ENCODE measurements at places on chromosomes 6 and 20. TPM values are rescaled to one million over a fixed set of nuclear protein-coding genes. Genes with fewer than 3 reads are reported as not detected.
A peak's percentile ranks its signal among the peaks of the same experiment; 100 is the strongest.

DNA sequence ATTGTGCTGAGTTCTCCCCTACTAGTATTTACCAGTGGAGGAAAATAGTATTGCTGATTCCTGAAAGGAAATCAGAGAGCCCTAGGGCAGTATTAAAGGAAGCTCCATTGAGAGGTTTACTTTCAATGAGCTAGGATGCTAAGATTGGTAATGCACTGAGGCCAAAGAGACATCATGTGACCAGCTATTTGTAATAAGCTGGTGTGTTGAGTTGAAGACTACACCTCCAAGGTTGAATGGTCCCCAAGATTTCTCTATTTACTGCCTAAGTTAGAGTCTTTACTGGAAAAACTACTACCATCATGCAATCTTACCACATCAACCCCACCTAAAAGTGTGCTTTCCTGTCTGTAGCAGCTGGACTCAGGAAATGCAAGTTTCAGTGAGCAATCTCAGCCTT lies 151.5 kb upstream of the GJE1 start:
- DNase-seq, result no peak

GRCh38 chr6:3229566-3230178 lies 2.2 kb upstream of the TUBB2B start:
- DNase-seq, result peak; percentile 16

- peak; percentile 93 for DNase-seq
Observed at GRCh38 chr6:17863901-17864754, 123.3 kb downstream of the KIF13A start.

GRCh38 chr6:163296835-163297519 lies 117.5 kb upstream of the QKI start:
- DNase-seq, result no peak

- DNase-seq, result peak; percentile 95
Observed at GRCh38 chr6:151067684-151068596, 171.8 kb upstream of the AKAP12 start.

- DNase-seq, result peak; percentile 85
Observed at GRCh38 chr6:16316741-16317251, 78.4 kb downstream of the GMPR start.

DNA sequence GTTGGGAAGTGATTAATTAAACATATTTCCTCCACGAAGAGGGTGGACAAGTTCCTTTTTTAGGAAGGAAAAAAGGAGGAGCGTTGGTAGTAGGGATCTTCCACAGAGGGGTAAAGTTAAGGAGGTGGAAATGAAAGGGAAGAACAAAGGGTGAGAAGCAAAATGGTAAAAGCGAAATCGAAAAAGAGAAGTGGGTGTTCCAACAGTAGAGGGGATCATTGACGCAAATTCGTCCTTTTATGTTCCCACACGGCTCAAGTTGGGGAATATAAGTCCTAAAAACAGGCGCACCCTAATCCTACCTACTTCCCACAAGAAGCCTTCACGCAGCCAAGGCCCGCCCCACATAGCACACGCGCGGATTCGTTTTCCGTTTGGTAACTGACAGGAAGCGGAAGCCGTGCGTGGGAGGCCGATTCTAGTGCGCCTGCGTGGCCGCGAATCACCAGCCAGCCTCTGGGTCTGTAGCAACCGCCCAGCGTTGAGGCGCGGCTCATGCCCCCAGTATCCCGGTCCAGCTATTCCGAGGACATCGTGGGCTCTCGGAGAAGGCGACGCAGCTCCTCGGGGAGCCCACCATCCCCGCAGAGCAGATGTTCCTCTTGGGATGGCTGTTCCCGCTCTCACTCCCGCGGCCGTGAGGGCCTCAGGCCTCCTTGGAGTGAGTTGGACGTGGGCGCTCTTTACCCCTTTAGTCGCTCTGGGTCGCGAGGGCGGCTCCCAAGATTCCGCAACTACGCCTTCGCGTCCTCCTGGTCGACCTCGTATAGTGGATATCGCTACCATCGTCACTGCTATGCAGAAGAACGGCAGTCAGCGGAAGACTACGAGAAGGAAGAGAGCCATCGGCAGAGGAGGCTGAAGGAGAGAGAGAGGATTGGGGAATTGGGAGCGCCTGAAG lies at the start of gene NKAPL:
Gene NKAPL, plus strand, starts transcription at position 421 of the 901 bp plus-strand sequence. Its CDS starts 75 bp downstream, at position 496.
- DNase-seq, result peak; percentile 91

DNA sequence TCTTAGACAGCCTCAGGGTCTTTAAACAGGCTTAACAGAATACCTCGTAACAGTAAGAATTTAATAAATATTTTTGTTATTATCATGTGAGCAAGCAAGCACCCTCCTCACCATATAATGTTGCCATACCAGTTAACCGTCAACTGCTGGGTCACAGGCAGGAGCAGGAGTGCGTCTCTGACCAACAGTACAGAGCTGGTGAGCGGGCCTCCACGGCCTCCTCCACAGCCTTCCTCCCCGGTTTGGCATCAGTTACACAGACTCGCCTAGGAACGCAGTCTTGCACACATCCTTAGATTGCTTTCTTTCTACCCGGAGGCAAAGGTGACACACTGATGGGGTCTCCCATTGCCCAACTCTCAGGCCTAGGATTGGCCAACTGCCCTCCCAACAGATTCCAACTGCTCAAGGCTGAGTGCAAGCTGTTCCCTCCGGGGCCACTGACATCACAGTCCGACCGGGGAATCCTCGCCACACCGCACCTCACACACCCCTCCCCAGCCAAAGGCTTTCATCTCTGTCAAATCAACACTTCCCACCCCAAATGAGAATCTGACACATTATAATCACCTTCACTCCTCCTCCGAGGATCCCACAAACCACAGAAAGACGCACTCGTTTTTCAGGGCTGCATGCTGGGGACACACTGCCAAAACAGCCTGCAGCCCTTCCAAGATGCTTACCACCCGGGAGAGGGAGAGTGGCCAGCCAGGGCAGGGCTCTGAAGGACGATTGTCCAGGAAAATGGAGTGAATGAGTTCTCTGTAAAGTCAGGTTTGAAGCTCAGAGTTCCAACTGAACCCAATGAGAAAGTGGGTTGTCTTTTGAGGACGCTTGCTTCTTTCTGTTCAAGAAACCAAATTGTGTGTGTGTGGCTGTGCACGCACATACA lies 63.2 kb downstream of the PDE10A start:
- no peak for DNase-seq

DNA sequence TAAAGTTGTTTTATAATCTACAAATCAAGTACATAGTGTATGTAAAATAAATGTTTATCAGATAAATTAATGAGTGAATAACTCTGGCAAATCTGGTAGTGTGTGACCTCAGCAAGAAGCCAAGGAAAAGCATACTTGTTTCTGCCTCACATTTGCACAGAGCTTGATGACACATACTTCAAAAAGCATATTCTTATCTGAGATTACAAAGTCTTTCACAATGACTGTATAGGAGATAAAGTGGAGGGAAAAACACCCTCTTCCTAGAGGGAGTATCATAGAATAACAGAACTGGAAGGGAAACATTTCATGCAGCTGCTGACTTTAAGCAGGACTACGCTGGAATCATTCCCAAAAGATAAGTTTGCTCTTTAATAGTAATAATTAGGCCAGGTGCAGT lies 28.1 kb upstream of the AKAP7 start:
- DNase-seq, result peak; percentile 60

GRCh38 chr20:51871943-51872342 lies 69.6 kb upstream of the SALL4 start:
- DNase-seq, result no peak

- peak; percentile 10 for DNase-seq
Observed at GRCh38 chr6:150723857-150724256, 124.2 kb downstream of the PLEKHG1 start.

DNA sequence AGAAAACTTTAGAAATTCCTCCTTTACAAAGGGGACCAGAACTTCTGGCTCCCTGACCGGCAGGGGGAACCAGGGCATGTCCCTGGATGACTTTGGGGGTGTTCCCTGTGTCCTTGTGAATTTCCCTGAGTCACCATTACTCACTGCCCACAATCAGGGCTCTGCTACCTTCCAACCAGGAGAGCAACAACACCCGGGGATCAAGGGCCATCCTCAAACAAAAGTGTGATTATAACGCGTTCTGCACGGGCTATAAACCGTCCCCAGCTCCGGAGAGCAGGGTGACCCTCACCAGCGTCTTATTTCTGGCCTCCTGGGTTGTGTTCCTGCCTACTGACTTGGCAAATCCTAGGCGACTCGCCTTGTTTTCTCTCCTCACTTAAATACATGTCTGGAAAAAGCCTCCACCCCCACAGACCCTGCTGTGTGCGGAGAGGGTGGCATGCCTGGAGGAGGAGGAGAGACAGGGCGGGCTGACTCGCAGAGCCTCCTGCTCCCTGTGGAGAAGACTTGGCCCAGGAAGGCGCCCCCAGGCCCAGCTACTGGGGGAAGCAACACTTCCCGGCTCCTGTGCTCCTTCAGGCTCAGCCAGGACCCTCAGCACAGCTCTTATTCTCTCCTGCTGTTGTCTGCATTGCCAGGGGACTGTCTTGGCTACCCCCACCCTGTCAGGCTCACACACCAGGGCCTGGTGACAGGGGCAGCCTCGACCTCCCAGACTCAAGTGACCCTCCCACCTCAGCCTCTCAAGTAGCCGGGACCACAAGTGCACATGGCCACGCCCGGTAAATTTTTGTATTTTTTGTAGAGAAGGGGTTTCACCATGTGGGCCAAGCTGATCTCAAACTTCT lies 54.1 kb downstream of the FGD2 start:
- peak; percentile 98 for DNase-seq

Gene TINAG
- total RNA-seq, result not detected

Gene QKI
- 145 TPM for total RNA-seq

Gene FERMT1
- total RNA-seq, result 4.2 TPM

Gene SLC35D3
- not detected for total RNA-seq

Gene SLC4A11
- total RNA-seq, result 0.63 TPM

Gene ULBP3
- total RNA-seq, result 12.6 TPM

Gene TBXT
- not detected for total RNA-seq

Gene ENPP5
- not detected for total RNA-seq
